ENCODE measurements at places on chromosomes 7 and 10.

DNA sequence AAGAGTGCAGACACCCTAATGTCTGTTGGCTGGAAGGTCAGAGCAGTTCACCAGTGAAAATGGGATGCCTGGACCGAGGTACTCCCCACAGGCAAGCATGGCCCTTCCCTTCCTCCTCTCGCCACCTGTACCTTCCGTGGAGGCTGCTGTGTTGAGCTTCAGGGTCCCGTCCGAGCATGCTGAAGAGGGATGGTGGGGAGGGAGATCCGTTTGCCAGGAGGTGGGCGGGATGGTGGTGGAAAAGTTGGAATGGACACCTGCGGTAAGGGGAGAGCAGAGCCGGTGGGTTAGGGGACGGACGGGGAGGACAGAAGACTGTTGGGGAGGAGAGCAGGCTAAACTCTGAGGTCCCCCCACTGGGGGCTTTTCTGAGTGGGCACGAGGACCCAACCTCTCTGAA lies 15.9 kb upstream of the ZNF777 start:
- no peak for DNase-seq

DNA sequence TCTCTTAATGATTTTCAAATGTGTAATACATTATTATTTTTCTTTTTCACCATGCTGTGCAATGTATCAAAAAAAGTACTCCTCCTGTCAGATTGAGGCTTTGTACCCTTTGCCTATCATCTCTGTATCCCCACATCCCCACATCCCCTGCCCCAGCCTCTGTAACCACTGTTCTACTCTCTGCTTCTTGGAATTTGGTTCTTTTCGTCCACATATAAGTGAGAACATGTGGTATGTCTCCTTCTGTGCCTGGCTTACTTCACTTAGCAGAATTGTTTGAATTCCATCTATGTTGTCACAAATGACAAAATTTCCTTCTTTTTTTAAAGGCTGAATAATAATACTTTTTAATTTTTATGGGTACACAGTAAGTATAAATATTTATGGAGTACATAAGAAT lies 13.8 kb downstream of the TAF3 start:
- DNase-seq, result no peak

- DNase-seq, result no peak
Observed at GRCh38 chr10:101260764-101261481, 31.7 kb upstream of the LBX1 start.

DNA sequence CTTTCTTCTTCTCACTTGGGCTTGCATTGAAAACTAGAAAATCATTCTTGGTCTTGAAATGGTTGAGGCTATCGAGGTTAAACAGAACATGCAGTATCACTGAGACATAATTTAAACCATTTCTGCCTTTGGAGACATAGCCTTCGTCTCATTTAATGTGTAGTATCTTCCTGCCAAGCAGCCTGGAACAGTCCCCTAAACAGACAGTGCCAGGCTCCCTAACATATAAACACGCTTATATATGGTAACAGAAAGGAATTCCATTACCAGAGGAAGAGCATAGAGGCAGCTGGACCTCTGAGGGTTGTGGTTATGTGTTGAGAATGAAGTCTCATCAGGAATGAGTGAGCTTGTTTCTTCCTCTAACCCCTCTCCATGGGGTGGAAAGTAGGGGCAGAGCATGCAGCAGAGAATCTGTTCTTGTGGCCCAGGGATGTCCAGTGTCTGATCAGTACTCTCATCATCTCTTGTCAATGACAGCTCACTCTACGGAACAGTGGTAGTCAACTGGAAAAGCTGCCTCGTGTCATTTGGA lies 11.2 kb downstream of the CACNB2 start:
- DNase-seq, result no peak

DNA sequence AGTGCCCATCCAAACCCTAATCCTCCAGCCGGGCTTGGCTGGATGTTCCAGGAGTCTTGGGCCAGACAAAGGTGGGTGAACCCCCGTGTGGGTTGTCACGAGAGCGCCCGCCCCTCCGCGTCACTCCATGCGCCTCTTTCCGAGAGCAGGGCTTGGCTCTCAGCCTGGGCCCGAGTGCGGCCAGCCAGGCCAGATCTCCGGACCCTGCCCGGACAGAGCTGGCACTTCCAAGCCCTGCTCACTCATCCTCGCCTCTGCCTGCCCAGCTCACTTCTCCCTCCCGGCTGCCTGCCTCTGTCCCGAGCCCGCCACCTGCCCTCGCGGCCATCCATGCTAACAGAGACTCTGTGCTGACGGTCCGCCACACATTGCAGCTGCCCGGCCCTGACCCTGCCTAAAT lies 34.6 kb downstream of the AGAP3 start:
- DNase-seq, result no peak

DNA sequence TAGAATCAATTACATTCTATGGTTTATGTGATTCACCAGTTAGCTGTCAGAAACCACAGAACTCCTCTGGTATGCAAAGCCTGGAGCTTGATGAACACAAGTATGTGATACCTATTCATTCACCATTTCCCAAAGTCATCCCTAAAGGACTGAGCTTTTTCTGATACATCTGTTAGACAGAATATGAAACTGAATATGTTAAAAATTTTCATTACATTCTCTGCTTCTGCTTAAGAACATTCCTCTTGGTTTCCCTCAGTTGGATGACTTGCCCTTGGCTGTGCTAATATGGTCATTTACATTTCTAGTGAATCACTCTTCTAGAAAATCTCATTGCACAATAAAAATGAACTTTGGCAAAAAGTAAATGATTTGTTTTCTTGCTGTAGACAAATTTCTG lies 10.8 kb upstream of the PON1 start:
- no peak for DNase-seq

- no peak for DNase-seq
Observed at GRCh38 chr10:113583571-113583970, 30.7 kb downstream of the HABP2 start.

GRCh38 chr10:86099542-86100334 lies 266.9 kb downstream of the GRID1 start:
- DNase-seq, result no peak

GRCh38 chr10:6200734-6201515 lies 1.8 kb upstream of the PFKFB3 start:
- peak; percentile 34 for DNase-seq

DNA sequence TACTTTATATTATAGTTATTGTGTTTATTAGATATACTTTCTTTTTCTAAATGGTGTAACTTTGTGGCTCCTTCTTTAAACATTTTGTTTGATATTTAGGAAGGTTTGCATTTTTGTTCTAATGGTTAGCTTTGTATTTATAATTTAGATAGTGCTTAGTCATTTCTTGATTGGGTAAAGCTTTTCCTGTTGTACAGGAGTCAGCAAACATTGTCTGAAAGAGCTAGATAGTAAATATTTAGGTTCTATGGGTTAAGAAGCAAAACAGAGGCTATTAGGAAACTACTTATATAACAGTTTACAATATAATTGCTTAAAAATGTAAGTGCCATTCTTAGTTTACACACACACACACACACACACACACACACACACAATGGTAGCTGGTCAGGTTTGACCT lies 70.6 kb upstream of the CCDC6 start:
- DNase-seq, result no peak

DNA sequence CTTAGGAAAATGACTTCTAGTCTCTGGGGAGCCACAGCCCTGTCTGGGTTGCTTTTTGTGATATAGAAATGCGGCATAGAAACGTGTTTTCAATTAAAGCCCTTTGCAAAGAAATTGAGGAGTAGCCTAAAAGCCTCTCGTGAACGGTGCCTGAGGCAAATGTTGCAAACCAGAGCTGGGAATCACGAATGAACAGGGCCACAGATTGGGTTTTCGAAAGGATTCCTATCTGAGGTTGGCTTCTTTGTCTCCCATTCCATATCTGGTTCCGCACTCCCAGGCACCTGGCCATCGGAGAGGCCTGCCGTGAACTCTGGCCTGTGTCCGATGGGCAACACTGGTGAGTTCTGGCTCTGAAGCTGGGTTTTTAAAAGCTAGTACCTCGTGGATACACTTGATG lies 221.6 kb downstream of the TCF7L2 start:
- DNase-seq, result no peak

- DNase-seq, result no peak
Observed at GRCh38 chr10:63825111-63825510, 303.9 kb downstream of the REEP3 start.

GRCh38 chr10:10986606-10987005 lies 31.1 kb upstream of the CELF2 start:
- no peak for DNase-seq

- no peak for DNase-seq
Observed at GRCh38 chr7:100432053-100432452, 2.4 kb downstream of the MEPCE start.

DNA sequence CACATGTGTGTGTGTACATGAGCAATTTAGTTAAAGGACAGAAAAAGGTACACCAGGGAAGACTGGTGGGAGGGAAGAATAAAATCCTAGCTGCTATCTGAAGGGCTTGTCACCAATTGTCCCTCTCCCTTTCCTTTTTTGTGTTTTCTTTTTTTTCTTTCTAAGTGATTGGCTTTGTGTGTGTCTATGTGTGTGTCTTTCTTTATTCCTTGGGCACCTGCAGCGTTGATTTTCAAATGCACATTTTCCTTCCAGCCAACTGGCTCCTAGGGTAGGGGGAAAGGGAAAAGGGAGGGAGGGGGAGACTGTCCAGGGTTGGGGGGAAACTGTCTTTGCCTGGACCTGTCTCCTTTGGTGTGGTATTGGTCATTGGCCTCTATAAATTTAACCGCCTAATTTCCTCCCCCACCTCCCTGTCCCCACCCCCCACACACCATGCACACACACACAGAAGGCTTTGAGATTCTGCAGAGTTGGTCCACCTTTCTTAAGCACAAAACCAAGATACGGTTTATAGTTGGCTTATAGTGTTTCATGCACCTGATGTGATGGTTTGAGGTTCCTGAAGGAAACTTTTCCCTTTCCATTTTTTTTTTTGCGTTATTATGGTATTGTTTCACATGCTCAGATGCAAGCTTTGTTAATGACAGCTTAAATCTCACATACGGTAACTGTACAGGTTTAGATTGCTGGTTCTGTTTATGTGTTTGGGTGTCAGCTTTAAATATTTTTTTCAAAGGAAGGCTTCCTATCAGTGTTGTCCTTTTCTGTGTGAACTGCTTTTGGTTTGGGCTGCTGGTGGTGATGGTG lies 2.6 kb downstream of the AUTS2 start:
- DNase-seq, result no peak

GRCh38 chr10:70458329-70459060 lies 17.0 kb upstream of the NODAL start:
- peak; percentile 22 for DNase-seq

- no peak for DNase-seq
Observed at GRCh38 chr7:100692578-100692961, 1.5 kb downstream of the GIGYF1 start.

DNA sequence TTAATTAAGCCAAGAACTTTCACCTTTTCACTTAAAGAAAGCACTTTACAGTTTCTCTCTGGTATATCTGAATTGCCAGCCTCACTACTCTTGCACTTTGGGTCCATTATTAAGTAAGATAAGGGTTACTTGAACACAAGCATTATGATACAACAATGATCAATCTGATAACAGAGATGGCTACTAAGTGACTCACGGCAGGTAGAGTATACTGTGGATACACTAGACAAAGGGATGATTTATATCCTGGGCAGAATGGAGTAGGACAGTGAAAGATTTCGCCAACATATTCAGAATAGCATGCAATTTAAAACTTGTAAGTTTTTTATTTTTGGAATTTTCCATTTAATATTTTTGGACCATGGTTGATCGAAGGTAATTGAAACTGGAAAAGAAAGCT lies 34.3 kb upstream of the ITGB8 start:
- no peak for DNase-seq

Measured in stimulated activated CD4-positive, alpha-beta T cell treated with anti-CD3 and anti-CD28 coated beads, TNF-alpha, amount 100 ng/mL, for 24 hours (primary cell).